ENCODE measurements at places on chromosomes 5 and 9.

DNA sequence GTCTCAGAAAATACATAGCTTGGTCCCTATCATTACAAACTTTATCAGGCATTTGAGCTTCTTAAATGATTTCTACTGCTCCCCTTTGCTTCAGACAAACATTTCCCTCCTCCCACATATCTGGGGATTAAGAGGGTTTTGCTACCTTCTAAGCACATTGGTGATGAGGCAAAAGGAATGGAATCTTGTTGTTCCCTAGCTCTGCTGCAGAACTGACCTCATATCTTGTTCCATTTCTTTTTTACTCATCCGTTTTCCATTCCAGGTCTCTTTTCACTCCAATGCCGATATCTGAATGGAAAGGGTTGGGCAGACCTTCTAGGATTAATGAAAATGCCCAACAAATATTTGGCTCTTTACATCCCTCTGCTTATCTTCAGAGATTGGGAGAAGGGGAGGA lies 444.6 kb downstream of the ZNF608 start:
- DNase-seq = no peak

DNA sequence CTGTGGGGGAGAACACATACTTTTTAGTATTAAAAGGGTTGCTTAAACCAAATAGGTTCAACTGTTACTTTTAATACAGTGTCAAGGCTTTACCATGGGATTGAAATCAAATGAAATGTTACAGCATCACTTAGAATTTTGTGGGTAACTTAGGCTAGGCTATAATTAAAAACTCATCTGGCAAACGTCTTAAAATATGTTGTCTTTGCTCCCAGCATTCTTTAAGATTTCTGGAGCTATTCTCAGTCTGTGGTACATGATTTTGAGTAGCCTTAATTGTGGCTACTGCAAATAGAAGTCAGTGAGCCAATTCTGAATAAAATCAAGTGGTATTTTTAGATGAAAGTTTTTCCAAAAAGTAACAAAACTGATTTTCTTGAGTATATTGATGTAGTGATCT lies 30.7 kb downstream of the UHRF2 start:
- no peak for DNase-seq

GRCh38 chr9:36793277-36793676 lies 220.6 kb downstream of the MELK start:
- DNase-seq = no peak

DNA sequence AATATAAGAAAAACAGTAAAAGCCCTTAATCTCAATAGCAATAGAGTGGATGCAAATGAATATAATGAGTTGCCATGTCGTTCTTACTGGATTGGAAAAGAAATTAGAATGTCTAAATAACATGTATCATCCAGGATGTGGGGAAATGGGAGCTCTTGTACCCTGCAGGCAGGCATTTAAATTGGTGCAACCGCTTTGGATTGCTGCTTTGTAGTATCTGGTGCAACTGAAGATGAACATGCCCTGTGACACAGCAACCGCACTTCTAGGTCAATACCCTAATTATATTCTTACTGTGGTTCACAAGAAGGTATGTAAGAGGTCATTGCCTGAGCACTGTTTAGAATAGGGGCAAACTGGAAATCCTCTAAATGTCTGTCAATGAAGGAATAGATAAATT lies 18.9 kb downstream of the MRPS30 start:
- no peak for DNase-seq

DNA sequence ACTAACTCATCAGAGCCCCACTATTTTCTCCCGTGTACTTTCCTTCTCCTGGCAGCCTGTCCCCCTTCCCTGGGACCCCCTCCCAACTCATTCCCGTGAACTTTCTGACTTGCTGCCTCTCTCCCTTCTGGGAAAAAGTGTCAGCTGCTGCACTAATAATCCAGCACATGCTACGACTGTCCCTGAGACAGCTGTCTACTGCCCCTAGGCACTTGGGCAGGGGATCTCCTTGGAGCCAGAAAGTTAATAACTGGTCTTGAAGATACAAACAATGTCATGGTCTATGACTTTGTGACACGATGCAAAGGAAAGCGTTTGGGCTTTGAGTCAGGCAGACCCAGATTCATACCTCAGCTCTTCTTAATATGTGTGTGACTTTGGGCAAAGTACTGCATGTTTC lies 10.1 kb upstream of the RNF183 start:
- DNase-seq = no peak

DNA sequence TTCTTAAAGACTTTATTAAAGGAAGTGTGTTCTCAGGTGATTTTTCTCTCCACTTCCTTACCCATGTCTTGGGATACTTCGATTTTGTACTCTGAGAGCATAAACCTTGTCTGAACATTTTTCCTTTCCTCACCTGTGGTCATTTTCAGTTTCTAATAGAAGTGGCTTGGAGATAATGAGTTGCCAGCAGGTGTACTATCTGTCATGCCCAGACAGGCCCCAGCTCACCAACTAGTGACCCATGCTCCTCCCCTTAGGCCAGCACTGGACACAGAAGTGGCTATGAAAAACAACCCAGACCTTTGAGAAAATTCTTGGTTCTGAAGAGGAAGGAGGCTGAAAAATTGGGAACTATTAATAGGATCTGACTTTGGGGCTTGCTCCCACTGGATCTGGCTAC lies 49.2 kb upstream of the SMIM32 start:
- no peak for DNase-seq

DNA sequence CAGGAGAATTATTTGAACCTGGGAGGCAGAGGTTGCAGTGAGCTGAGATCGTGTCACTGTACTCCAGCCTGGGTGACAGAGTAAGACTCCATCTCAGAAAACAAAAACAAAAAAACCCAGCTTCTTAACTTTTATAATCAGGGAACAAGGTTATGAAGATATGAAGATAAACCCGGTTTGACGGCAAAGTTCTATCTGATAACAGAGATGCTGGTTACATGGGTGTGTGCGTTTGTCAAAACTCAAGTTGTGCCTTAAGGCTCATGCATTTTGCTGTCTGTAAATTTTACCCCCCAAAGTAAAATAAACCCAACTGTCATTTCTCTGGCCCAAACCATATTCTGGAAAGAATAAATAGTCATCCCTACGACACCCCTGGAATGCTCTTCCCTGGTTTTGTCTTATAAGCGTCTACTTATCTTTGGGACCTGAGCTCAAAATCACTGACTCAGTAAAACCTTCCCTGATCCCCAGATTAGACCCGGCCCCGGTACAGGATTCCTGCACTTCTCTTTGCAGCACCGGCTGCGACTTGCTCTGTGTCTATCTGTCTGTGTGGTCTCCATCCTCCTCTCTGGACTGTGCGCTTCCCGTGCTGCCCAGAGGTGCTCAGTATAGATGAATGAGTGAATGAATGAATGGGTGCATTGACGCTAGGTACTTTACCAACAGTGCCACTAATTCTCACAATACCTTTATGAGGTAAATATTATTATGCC lies 172.2 kb downstream of the DAB2IP start:
- DNase-seq = no peak

DNA sequence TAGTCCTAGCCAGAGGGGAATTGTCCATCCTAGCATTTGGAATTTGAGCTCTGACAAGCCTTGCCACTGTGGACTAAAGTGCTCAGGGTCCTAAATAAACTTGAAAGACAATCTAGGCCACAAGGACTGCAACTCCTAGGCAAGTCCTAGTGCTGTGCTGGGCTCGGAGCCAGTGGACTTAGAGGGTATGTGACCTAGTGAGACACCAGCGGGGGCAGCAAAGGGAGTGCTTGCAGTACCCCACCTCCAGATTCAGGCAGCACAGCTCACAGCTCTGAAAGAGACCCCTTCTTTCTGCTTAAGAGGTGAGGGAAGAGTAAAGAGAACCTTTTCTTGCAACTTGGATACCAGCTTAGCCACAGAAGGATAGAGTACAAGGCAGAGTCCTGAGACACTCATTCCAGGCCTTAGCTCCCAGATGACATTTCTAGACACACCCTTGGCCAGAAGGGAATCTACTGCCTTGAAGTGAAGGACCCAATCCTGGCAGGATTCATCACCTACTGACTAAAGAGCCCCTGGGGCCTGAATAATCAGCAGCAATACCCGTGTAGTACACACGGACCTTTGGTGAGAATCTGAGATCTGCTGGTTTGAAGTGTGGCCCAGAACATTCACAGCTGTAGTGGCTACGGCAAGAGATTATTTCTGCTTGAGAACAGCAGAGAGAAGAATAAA lies 164.6 kb downstream of the CCDC171 start:
- DNase-seq = no peak

DNA sequence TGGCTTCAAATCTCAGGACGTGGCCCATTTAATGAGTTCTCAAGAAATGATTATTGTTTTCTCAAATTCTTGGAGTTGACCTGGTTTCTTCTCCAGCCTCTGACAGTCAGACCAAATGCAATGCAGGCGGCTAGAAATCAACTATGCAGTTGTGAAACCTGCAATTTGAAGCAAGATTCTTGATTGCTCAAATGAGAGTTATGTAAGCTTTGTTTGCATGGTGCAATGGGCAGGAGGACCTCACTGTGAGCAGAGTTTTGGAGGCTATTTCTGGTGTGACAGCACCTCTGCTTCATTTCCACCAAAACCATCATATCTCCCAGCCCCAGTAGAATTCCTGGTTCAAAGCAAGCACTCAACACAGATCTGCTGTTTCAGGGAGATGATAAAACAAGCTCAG lies 500.0 kb upstream of the KLF4 start:
- no peak for DNase-seq

DNA sequence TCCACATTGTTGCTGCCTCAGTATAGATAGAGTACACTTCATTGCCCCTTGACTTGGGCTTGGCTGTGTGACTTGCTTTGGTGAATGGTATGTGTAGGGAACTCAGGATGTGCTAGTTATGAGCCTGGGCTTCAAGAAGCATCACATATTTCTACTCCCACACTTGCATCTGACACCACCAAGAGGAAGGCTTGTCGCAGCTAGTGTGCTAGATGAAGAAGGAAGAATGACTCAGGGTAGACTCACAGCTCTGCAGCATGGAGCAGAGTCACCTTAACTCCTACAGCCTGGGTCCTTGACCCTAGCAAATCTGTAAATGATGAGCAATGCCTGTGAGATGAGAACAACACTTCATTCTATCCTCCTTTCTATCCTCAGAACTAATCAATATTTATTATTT lies 261.8 kb downstream of the ASTN2 start:
- no peak for DNase-seq

- DNase-seq = no peak
Observed at GRCh38 chr9:36158917-36159316, 10.3 kb upstream of the CCIN start.

DNA sequence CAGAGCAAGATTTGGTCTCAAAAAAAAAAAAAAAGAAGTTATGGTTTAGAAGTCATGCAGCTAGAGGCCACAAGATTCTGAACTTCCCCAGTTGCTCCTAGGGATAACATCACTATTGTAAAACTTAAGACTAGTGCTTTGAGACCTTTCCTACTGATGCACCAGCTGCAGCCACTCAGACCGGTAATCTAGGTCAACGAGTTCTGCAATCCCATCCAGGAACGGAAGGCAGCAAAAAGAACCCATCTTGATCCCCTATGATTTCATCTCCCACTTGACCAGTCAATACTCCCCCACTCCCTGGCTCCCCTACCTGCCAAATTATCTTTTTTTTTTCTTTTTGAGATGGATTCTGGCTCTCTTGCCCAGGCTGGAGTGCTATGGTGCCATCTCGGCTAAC lies 46.9 kb upstream of the TTC39B start:
- no peak for DNase-seq

GRCh38 chr5:168946363-168946762 lies 354.6 kb downstream of the SLIT3 start:
- no peak for DNase-seq

DNA sequence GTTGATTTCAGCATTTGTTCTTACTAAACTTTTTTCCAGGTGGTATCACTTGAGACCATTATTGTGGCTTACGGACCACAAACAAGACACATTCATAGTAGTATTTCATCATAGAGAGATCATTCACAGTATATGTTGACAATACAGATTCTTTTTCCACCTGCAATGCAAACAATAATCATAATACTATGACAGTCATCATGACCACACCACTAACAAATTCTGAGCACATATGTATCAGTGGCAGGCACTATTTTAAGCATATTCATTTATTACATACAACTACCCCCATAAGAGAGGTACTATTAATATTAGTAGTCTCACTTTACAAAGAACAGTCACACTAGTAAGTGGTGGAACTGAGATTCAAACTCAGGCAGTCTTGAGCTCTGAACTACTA lies 31.0 kb upstream of the C9orf40 start:
- DNase-seq = no peak

GRCh38 chr5:93209476-93209875 lies 371.5 kb downstream of the NR2F1-AS1 start:
- no peak for DNase-seq

GRCh38 chr5:63233361-63233760 lies 654.7 kb downstream of the LRRC70 start:
- DNase-seq = no peak

DNA sequence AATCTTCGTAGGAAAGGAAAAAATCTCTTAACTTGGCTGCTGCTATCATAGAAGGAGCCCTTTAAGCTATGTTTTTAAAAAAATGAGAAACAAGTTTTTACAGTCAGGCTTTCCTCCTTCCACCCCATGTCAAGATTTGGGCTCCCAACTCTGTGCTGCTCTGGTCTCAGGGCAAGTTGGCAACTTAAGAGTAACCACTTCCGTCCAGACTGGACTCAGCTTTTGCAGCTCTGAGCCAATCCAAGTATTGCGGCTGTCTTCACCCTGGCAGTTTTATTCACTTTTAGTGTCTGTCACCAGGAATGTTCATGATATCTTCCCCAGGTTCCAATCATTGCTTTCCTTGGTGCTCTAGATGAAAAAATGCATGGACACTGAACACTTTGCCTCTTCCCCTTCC lies 115.9 kb upstream of the GAS1 start:
- no peak for DNase-seq

- DNase-seq = no peak
Observed at GRCh38 chr9:111943200-111943599, 46.6 kb downstream of the UGCG start.

DNA sequence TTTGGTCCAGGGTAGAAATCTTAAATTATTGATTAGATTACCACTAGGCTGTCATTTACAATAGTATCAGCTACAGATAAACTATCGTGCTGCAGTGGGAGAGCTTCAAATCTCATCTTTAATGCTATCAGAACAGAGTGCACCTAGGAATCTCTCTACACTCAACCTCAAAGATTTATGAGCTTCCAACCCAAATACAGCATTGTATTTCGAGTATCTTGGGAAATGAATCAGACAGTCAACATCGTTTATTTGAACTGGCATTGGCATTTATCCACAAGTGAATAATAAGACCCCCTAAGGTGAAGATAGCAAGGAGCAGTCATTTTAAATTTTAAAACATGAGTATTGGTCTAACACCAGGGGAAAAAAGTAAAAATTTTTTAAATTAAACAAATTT lies 1203.2 kb downstream of the CDH12 start:
- DNase-seq = no peak

DNA sequence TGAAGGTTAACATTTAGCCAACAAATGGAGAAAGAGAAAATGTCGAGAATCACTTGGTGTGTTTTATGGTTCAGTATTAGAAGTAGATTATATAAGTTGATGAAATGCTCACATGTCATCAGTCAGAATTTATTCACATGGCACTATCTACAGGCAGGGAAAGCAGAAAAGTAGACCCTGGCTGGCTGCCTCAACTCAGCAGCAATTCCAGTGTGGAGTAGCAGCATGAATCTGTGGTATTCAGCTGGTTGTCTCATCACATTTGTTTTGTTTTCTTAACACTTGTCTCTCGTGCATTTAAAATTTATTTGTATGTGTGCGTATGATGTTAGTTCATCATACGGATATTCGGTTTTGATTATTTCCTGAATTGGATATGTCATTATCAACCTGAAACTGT lies 153.5 kb upstream of the OR13F1 start:
- DNase-seq = no peak

GRCh38 chr5:170195961-170196360 lies 36.8 kb upstream of the C5orf58 start:
- no peak for DNase-seq

All from activated T-helper 1 cell treated with Interleukin-2 at 50 U/mL for 16 hours (primary cell).